Melanocyte of skin (primary cell): ENCODE measurements at places on chromosomes 7 and 10. TPM values are rescaled to one million over a fixed set of nuclear protein-coding genes. Genes with fewer than 3 reads are reported as not detected.

The FKBP14 gene
- total RNA-seq = 11.0 and 26.2 TPM in 2 replicates

The MEOX2 gene
- not detected in 2 replicates for total RNA-seq

The SPACDR gene
- total RNA-seq = 0.15 and 0.33 TPM in 2 replicates

The EIF5AL1 gene
- 1.00 and 1.5 TPM in 2 replicates for total RNA-seq

The PTPRZ1 gene
- 10.3 and 10.9 TPM in 2 replicates for total RNA-seq

The MAT1A gene
- 0.15 and 0.33 TPM in 2 replicates for total RNA-seq

The FEZF1 gene
- total RNA-seq = not detected in 2 replicates

The ZNF33A gene
- 7.0 and 9.7 TPM in 2 replicates for total RNA-seq

The FRAT2 gene
- 11.4 and 12.4 TPM in 2 replicates for total RNA-seq

The MRC1 gene
- under 0.01 and 0.34 TPM in 2 replicates for total RNA-seq

The ZNF438 gene
- total RNA-seq = 3.8 and 4.4 TPM in 2 replicates

The BTBD16 gene
- not detected in 2 replicates for total RNA-seq

The TMEM184A gene
- total RNA-seq = not detected in 2 replicates

The OPN4 gene
- total RNA-seq = not detected in 2 replicates

The KLF14 gene
- total RNA-seq = under 0.01 TPM in 1 of 2 replicates, not detected in the other

The MSMB gene
- total RNA-seq = not detected in 2 replicates

The LRIT1 gene
- not detected in 2 replicates for total RNA-seq

The GRID2IP gene
- total RNA-seq = not detected in 2 replicates

The GIMAP1 gene
- total RNA-seq = not detected in 2 replicates

The ZNF316 gene
- 10.0 and 13.6 TPM in 2 replicates for total RNA-seq

The NCF1 gene
- total RNA-seq = not detected in 2 replicates

The ZNF467 gene
- total RNA-seq = under 0.01 TPM in 1 of 2 replicates, not detected in the other

The SERPINE1 gene
- total RNA-seq = 2.0 and 3.3 TPM in 2 replicates

The ANXA8L1 gene
- total RNA-seq = 0.36 TPM in 1 of 2 replicates, not detected in the other

The CREM gene
- 64.7 and 74.3 TPM in 2 replicates for total RNA-seq

The LMOD2 gene
- not detected in 2 replicates for total RNA-seq

The PNLIPRP2 gene
- not detected in 2 replicates for total RNA-seq

The RBP3 gene
- total RNA-seq = not detected in 2 replicates

The WDFY4 gene
- total RNA-seq = not detected in 2 replicates

The CISD1 gene
- 13.8 and 22.2 TPM in 2 replicates for total RNA-seq

The CALML3 gene
- total RNA-seq = not detected in 2 replicates
